ENCODE measurements at places on chromosomes 7 and 10.

GRCh38 chr7:120293027-120293426 lies 20.1 kb downstream of the KCND2 start:
- no peak for DNase-seq

DNA sequence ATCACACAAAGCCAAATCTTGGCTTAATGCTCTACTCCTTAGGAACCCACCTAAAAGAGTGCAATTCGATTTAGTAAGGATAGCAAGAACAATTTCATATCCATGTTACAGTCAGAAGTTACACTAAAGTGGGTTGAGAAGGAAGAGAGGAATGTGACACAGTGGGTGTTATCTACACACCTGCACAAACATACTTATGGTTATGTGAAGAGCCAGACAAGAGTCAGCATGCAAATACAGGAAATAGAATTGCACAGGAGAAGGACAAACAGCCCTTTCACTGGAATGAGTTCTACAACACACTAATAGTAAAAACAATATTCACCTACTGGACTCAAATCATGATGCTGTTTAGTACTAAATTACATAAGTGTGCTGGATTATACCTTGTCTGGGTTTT lies 262.8 kb downstream of the DGKB start:
- DNase-seq = no peak

GRCh38 chr10:4688601-4689000 lies 137.4 kb upstream of the AKR1E2 start:
- DNase-seq = no peak

DNA sequence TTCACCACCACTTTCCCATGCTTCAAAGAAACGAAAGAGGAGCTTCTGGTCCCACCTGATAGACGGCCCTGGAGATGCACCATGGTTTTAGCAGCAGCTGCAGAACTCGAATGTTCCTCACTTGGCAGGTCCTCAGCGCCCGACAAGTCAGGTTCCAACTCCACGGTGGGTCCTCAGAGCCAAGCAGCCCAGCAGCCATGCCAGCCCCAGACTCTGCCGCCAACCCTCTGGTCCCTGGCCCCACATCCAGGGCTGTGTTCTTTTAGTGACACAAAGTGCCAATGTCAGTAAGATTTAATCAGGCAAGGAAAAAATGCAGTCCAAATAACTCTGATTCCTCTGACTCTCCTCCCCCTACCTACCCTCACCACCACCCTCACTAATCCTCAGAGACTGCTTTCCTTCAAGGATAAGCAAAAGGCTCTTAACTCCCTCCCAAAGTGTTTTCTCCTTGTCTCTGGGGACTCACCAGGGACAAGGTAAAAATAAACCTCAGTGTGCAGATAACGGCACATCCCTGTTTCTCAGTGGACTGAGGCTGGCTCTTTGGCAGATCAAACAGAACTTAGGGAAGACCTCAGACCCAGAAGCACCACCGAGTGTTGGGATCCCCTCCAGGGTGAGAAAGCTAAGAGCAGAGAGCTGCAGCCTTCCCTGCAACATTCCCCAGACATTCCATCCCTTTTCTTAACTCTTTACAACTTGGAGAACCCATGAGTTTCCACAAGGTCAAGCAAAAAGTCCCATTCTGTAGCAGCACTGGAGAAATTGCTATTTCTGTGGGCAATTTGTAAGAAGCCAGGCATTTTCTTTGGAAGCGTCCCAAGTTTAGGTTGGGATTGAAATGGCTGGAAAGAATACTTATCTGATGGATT lies 358.9 kb downstream of the FRMD4A start:
- no peak for DNase-seq

- DNase-seq = peak; percentile 89
These were observed 108.4 kb upstream of the FAM3C start for GRCh38 chr7:121504482-121504881.

DNA sequence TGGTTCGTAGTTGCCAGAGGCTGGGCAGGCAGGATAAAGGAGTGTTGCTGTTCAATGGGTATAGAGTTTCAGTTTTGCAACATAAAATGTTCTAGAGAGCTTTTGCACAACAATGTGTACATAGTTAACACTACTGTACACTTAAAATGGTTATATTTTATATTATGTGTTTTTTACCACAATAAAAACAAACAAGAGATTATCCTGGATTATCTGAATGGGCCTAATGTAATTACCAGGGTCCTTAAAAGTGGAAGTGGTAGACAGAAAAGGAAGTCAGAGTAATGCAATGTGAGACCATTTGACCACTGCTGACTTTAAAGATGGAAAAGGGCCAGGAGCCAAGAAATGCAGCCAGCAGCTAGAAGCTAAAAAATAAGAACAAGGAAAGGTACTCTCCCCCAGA lies 159.7 kb downstream of the SGMS1 start:
- DNase-seq = peak; percentile 10

GRCh38 chr7:27155816-27156507 lies 513 bp downstream of the HOXA7 start:
- DNase-seq = no peak

- peak; percentile 71 for DNase-seq
These were observed 52.2 kb downstream of the IGF2BP3 start for GRCh38 chr7:23418046-23418445.

- DNase-seq = peak; percentile 70
These were observed 676 bp downstream of the PLAC9 start for GRCh38 chr10:80133206-80133605.

GRCh38 chr10:78900715-78901430 lies 167.9 kb upstream of the ZMIZ1 start:
- DNase-seq = no peak

- DNase-seq = no peak
These were observed 26.1 kb upstream of the GRID1 start for GRCh38 chr10:86392723-86393094.

DNA sequence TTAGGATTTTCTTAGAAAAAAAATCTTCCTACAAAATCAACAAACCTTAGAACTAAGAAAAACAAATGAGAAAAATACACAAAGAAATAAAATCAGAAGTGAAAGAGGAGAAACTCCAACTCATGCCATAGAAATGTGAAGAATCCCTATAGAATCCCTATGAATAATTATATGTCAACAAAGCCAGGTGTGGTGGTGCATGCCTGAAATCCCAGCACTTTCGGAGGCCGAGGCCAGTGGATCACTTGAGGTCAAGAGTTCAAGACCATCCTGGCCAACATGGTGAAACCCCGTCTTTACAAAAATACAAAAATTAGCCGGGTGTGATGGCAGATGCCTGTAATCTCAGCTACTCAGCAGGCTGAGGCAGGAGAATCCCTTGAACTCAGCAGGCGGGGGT lies 27.1 kb downstream of the ACSM6 start:
- peak; percentile 75 for DNase-seq

GRCh38 chr10:81280497-81281479 lies 594.2 kb upstream of the NRG3 start:
- DNase-seq = no peak

- DNase-seq = no peak
These were observed 10.3 kb downstream of the PWWP2B start for GRCh38 chr10:132407243-132407746.

- no peak for DNase-seq
These were observed 20.9 kb downstream of the SLC29A3 start for GRCh38 chr10:71339796-71340589.

GRCh38 chr10:91201213-91201996 lies 19.1 kb upstream of the PCGF5 start:
- peak; percentile 38 for DNase-seq

DNA sequence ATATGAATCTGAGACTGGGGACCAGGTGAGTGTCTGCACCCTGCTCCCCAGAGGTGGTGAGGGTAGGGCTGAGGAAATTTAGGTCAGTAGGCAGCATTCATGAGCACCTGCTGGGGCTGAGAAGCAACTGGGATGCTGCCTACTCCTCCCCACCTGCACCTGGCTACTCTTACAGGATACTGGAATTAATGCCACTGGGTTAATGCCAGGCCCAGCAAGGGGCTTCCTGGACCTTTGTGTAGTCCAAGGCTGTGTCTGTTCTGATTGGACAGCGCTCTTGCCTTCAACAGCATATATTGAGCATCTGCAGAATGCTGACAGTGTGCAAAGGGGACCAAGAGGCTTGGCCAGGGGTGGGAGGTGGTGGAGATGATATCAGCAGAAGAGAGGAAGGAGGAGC lies 32.1 kb downstream of the ADCYAP1R1 start:
- DNase-seq = no peak

DNA sequence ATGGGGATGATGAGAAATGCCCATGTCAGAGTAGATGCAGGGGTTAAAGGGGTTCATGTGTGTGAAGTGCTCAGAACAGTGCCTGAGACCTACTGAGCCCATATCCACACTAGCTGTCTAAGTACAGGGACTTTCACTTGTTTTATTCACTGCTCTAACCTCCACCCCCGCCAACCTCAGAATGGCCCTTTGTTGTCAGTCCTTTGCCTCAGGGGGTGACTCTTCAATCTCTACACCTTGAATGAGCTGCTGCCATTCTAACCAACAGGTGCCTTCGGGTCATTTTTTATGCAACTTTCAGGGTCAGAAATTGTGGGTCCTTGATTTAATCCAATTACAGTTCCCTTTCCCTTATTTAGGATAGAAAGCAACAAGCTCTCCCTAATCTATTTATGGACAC lies 26.2 kb downstream of the VSTM4 start:
- no peak for DNase-seq

- no peak for DNase-seq
These were observed 148.7 kb upstream of the ITGB1 start for GRCh38 chr10:33106767-33107166.

- DNase-seq = no peak
These were observed 131.3 kb downstream of the CTTNBP2 start for GRCh38 chr7:117741962-117742361.

DNA sequence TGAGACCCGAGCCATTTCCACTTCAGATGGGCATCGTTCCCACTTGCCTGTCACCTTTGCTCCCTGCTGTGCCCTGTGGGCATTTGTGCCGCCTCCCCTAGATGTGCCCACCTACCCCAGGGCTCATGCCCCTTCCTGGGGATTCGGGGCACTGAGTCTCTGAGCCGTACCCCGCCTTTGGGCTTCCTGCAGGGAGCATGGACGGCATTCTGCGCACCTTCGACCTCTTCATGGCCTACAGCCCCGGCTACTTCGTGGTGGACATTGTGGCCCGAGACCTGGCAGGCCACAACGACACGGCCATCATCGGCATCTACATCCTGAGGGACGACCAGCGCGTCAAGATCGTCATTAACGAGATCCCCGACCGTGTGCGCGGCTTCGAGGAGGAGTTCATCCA lies 36.3 kb upstream of the VSIR start:
- DNase-seq = no peak

GRCh38 chr7:38881015-38881414 lies 28.0 kb downstream of the VPS41 start:
- no peak for DNase-seq

- DNase-seq = no peak
These were observed 36.1 kb downstream of the XPNPEP1 start for GRCh38 chr10:109887243-109887642.
